Pulmonary artery endothelial cell (primary cell): ENCODE measurements at places on chromosomes 1 and 21.
A peak's percentile ranks its signal among the peaks of the same experiment; 100 is the strongest.

DNA sequence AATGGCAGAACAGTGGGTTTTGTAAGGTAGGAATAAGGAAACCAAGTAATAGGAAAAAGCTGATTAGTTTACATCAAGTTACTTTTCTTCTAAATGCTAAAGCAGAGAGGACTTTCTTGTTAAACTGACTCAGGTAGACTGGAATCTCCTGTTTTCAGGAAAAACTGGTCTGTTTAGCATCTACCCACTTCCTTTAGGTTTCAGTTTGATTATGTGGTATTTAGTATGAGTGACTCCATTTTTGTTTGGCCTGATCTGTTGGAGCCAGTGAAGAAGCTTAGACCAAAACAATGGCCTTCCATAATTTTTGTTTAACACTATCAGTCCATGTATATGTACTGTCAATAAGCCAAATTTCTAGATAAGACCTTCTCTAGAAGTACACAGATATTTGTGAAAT, 88.4 kb downstream of the EPB41 start:
- no peak for DNase-seq

DNA sequence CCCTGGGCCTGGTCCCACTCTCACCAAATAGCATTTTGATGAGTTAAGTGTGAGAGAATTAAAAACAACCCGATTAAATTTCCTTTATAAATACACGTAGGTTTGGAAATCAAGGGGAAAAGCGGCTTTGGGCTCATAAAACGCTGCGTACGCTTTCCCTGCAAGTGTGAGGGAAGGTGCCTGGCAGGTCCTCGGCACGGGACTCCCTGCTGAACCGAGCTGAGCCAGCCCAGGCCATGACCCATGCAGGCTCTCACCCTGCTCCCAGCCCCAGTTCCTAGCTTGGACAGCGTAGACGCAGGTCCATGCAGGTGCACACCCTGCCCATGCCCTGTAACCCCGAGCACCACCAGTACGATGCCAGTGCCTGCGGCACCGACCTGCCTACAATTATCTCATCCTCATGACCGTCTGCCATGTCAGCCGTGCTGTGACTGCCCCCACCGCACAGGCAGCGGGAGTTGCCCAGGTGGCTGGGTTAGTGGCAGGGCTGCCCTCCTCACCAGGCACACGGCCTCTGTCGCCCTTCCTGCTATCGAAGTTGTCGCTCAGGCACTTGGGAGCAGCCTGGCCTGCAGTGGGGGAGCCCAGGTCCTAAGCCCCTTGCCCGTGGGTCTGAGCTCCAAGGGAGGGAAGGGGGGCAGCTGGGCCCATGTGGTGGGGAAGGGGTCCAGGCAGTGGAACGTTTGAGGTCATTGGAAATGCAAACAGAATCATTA, 41.0 kb upstream of the ACTRT2 start:
- no peak for DNase-seq

- DNase-seq, result peak; percentile 58
These were observed 185.2 kb upstream of the TMEM51 start for GRCh38 chr1:14968251-14968851.

DNA sequence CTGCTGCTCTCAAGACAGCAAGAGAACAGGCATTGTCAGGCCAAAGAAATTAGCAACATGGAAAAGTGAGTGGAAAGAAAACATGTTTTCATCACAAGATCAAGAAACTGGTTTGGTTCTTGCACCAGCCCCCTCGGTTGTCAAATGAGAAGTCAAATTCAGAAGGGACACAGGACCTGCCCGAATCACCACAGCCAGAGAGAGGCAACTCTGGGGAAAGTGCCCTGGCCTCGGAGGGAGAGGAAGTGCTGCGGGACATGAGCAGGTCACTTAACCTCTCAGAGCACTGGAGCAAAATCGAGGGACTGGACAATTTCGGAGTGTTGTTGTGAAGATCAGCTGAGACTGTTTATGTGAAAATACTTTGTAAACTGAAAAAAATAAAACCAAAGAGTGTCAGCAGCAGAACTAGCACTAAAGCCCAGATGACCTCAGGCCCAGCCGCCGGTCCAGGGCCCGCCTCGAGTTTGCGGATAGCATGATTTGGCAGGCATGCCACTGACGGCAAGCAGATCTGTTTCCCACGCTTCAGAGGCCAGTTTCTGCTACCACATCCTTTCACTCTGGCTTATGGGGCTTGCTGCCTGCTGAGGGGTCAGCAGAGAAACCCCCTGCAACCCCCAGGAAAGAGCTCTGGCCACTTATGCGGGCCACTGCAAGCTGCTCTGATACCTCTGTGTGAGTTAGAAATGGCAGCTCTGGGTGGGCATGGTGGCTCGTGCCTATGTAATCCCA, 32.1 kb downstream of the CD247 start:
- no peak for DNase-seq

- no peak for DNase-seq
These were observed 24.4 kb downstream of the CAP1 start for GRCh38 chr1:40064797-40065499.

- DNase-seq, result no peak
These were observed 10.9 kb upstream of the EDN2 start for GRCh38 chr1:41495210-41495948.

DNA sequence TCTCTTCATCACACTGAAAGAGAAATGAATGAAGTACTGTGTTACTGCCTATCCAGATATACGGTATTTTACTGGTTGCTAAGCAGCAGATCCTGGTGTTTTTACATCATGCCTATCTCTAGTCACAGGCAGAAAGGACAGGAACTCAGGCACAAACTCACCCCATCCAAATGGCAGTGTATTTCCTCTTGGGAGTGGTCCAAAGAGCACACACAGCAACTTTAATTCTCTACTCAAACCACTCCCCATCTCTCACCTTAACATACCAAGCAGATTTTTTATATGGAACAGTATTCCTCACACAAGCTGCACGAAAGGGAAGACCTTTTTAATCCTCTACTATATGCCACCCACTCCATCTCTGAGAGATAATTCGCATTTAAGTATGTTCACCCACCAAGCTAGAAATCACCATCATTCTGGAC, 27.3 kb downstream of the EIF4G3 start:
- peak; percentile 78 for DNase-seq

DNA sequence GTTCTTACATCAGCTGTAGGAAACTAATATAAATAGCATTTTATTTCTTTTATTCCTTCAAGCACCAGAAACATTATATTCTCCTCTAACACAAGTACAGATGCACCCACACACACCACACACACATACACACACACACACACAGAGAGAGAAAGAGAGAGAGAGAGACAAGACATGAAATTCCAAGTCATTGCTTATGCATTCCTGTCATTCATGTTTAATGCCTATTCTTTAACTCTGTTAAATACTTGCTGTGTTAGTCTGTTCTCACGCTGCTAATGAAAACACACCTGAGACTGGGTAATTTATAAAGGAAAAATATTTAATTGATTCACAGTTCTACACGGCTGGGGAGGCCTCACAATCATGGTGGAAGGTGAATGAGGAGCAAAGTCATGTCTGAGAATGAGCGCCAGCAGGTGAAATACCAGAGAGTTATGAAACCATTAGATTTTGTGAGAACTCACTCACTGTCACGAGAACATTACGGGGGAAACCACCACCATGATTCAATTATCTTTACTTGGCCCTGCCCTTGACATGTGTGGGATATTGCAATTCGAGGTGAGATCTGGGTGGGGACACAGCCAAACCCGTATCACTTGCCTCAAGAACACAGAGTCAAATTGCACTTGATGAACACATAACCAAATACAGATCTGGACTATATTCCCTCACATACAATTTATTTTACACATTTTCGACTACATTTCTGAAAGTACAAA, 1058.1 kb upstream of the TMPRSS15 start:
- DNase-seq, result no peak

DNA sequence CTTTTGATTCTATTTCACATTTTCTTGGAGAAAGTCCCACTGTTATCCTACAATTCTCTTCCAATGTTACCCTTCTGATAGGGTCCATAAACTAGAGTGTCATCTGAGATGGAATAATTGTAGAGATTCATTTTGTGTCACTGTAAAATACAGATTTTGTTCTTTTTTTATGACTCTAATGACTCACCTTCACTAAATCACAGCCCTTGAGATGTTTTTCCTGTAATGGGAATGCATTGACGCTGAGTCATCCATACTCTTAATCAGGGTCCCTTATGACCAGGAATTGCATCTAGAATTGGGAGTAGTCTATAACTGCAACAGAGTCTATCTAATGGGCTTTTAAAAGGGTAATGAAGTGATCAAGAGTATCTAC, 315.5 kb downstream of the TGFB2 start:
- peak; percentile 59 for DNase-seq

- no peak for DNase-seq
These were observed 408.5 kb upstream of the NEGR1 start for GRCh38 chr1:72690871-72691270.

GRCh38 chr1:117094841-117095604, 26.5 kb downstream of the TRIM45 start:
- DNase-seq, result no peak

DNA sequence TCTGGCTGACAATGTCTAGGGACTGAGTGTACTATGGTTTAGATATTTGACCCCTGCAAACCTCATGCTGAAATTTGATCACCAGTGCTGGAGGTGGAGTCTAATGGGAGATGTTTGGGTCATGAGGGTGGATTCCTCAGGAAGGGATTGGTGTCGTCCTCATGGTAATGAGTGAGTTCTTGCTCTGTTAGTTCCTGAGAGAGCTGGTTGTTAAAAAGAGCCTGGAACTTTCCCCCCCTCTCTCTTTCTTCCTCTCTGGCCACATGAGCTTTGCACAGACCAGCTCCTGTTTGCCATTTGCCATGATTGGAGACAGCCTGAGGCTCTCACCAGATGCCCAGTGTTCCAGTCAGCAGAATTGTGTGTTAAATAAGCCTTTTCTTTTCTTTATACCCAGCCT, 36.6 kb upstream of the CNIH3 start:
- DNase-seq, result no peak

DNA sequence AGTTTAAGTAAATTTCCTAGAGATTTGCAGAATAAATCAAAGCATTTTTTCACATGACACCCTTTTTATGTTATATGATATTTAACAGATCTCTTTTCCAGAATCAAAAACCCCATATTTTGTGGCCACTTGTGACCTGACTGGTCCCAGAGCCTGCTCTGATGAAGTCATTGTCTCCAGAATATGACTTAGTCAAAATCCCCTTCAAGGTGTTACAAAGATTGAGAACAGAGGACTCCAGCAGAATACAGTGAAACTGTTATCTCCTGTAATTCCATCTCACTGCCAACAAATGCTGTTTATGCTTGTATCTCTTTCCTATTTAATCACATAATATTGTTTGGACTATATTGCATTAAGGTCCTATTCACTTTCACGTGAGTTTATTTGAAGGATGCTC, 25.6 kb downstream of the RGS1 start:
- DNase-seq, result no peak

GRCh38 chr21:44889625-44890337, 16.3 kb upstream of the PTTG1IP start:
- DNase-seq, result no peak
